ENCODE measurements at places on chromosomes 4 and X.

GRCh38 chr4:77834403-77834802, 15.2 kb upstream of the CNOT6L start:
- DNase-seq: no peak

DNA sequence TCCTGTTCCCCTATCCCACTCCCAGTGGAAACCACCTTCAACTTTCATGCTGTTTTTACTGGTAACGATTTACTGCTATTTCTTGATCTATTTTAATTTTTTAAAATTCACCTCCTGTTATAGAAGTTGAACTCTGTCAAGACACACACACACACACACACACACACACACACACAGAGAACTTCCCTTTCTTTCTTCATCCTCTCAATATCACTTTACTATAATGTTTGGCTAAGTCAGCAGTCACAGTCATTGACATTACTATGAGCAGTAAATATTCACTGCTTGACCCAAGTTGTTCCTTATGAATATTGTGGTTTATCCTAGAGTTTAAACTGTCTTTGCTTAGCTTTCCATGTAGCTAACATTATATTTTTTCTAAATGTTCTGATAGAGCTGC, 24.0 kb upstream of the SGMS2 start:
- no peak for DNase-seq

DNA sequence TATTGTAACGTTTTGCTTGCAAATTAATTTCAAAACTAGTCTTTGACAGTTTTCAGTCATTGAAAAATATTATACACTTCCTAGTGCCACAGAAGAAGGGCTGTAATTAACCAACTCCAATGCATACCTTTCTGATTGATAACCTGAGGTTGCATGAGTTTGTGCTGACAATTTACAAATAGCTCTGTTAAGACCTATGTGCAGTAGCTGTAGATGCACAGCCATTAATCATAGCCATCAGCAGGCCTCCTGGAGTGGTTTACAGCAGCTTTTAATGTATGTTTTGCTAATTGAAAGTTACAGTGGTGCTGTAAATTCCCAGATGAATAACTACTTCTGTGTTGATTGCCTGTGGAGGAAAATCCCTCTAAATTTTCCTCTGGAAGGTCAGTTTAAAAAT, 758.1 kb downstream of the SH3BGRL start:
- DNase-seq: no peak

- no peak for DNase-seq
These were observed 162.2 kb upstream of the GIMD1 start for GRCh38 chr4:106530821-106531220.

- DNase-seq: no peak
These were observed 93.8 kb downstream of the ARHGAP10 start for GRCh38 chr4:147825451-147826287.

- DNase-seq: no peak
These were observed 72.7 kb downstream of the AFF2 start for GRCh38 chrX:148573119-148573518.

GRCh38 chrX:151878574-151878973, 34.1 kb upstream of the MAGEA4 start:
- no peak for DNase-seq

DNA sequence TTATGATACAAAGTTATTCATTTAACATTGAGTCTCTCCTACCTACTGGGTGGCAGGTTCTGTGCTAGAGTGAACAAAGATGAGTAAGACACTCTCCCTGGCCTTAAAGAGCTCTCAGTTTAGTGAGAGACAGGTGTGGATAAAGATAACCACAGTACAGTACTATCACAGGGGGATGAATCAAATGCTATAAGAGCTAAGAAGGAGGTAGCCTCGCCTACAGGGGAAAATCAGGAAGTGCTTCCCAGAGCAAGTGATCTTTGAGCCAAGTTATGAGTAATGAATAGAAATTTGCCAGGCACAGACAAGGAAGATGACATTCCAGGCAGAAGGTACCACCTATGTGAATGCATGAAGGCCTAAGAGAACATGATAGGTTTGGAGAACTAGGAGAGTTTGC, 3.4 kb upstream of the IGBP1 start:
- no peak for DNase-seq

GRCh38 chr4:108820492-108821350, 57.9 kb upstream of the ETNPPL start:
- no peak for DNase-seq

- no peak for DNase-seq
These were observed 27.3 kb downstream of the CXorf58 start for GRCh38 chrX:23935106-23935505.

- DNase-seq: no peak
These were observed 103.1 kb upstream of the PPP2R3B start for GRCh38 chrX:489820-490219.

GRCh38 chr4:108762559-108763225, at the start of gene ETNPPL:
Gene ETNPPL, minus strand, starts transcription at chr4:108763053. Its CDS starts 155 bp downstream, at chr4:108762898.
- DNase-seq: peak; percentile 48

- no peak for DNase-seq
These were observed 246.0 kb upstream of the HHIP start for GRCh38 chr4:144399927-144400326.

GRCh38 chr4:83320548-83320947, 14.1 kb downstream of the HPSE start:
- DNase-seq: no peak

- DNase-seq: no peak
These were observed 36.1 kb downstream of the MID1IP1 start for GRCh38 chrX:38837389-38837788.

- DNase-seq: no peak
These were observed 83.2 kb downstream of the GALNTL6 start for GRCh38 chr4:171896426-171896825.

- peak; percentile 77 for DNase-seq
These were observed 74.2 kb downstream of the FREM3 start for GRCh38 chr4:143626134-143626911.

DNA sequence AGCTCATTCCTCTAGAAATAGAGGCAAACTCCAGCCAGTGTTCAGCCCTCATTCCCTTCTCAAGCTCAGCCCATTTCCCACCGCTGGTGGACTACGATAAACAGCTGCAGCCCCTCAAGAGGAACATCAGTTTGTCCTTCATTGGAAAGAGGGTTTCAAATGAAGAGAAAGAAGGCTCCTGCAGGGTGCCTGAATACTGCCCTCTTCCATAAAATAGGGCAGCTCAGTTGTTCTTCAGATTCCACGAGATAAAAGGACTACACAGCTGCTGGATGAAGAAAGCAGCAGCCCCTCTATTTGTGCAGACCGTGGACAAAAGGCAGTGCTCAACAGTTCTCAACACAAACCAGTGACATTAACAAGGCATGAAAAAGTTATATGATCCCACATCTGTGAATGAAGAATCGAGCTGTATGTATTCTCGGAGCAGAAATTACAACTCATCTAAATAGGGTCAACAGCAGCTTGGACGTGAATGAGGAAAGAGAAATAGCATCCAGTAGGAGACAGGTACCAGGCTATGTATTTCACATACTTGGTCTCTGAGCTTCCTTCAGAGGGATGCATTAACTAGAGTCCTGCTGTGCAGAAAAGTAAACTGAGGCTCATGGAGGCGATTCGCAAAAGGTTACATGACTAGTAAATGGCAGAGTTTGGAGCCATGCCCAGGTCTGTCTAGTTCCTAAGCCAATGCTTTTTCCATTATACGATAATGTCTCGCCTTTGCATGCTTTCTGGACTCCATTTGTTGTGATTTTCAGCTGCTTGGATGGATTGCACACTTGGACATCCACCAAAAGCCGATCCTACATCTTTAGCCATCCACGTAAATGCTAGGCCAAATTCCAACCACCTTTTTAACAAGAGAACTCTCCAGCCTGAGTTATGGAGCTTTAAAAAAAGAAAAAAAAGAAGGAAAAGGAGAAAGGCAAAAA, 301.2 kb upstream of the PPARGC1A start:
- DNase-seq: no peak

DNA sequence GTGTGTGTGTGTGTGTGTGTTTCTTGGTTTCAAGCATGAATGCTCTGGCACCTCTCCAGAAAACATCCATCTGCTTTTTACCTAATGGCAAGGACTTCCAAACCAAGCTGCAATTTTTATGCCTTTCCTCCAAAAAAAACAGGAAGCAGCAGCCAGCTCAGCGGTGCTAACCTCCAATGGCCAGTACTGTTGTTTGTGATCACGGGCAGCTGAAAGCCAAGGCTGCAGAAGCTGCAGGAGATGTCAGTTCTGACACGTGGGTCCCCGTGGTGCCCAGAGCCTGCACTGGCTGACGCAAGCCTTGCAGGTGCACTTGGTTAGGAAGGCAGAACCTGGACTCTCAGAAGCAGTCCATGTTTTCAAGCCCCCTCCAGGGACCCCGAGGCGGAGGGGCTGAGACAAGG, 313.6 kb upstream of the DDX53 start:
- peak; percentile 40 for DNase-seq

Data from left kidney (tissue), 8 donors.